ENCODE measurements at places on chromosomes 1 and 21.

DNA sequence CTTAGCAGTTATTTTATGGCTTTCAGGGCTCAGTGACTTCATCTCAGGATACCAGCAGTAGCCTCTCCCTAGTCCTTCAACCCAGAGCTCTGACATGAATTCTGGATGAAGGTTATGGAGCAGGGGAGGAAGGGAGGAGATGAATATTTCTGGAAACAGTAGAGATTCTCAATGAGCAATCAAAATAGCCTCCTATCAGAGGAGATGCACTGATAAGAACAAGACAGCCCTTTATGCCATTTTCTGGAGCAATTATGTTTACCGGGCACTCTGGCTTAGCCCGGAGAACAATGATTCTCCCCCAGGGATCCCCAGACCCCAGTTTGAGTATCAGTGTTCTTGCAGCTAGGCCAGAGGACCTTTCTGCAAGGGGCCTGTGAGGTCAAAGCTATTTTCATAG, 37.9 kb upstream of the EDARADD start:
- no peak for DNase-seq

DNA sequence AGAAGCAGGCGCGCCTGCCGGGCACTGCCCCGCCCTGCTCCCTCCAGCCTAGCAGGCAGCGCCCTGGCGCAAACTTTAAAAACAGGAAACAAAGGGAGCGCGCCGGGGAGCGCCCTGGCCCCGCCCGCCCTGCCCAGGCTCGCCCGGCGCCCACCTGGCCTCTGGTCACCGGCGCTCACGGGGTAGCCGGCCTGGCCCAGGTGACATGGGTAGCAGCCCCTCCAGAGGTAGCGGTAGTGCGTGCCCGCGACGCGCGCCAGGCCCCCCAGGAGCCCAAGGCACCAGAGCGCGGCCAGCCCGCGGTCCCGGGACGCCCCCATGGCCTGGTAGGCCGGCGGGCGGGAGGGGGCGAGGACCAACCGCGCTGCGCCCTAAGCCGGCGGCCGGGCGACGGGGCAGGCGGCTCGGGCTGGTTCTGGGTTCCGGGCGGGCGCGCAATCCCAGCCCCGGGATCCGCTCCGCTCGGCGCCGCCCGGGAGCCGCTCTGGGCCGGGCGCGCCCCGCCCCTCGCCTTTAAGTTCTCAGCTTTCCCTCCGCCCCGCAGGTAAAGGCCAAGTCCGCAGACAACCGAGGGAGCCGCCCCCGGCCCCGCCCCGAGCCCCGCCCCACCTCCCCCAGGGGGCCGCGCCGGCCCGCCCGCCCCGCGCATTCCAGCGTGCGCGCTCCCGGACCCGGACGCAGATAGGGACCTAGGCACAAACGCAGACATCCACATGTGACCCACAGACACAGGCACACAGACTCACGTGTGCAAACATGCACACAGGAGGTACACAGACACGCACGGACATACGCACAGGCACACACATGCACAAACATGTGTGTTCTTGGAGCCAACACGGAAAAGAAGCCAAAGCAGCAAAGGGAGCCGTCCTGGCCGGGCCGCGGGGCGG, 76.7 kb downstream of the ARHGEF16 start:
- DNase-seq: peak; percentile 51

- no peak for DNase-seq
Measured at GRCh38 chr1:38114241-38115026, 67.8 kb upstream of the POU3F1 start.

GRCh38 chr1:229253151-229253974, 17.5 kb upstream of the RAB4A start:
- no peak for DNase-seq

DNA sequence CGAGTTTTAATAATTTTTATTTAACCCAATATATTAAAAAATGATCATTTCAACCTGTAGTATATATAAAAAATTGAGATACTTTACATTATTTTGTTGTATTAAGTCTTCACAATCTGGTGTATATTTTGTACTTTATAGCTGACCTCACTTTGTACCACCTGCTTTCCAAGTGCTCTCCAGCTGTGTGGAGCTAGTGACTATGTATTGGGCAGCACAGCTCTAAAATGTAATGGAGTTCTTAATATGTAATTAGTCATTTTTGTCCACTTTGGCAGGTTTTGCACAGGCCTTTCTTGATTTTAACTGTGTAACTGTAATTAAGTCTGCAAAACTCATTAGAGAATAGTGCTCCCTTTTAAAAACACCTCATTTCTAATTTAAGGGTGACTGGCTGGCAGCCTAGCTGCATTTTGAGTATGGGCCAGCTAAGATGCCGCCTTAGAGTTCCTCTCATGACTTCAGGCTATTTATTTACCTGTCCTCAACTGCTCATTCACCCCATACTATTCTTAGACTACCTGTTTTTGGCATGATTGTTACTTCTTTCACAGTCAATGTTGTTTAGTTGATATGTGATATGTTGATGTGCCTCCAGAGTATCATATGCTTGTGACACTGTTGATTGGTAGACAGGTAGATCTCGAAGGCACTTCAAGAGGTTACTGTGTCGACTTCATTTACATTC, 43.2 kb downstream of the ZYG11B start:
- DNase-seq: no peak

- no peak for DNase-seq
Measured at GRCh38 chr1:229344937-229345684, 2.3 kb upstream of the CCSAP start.

DNA sequence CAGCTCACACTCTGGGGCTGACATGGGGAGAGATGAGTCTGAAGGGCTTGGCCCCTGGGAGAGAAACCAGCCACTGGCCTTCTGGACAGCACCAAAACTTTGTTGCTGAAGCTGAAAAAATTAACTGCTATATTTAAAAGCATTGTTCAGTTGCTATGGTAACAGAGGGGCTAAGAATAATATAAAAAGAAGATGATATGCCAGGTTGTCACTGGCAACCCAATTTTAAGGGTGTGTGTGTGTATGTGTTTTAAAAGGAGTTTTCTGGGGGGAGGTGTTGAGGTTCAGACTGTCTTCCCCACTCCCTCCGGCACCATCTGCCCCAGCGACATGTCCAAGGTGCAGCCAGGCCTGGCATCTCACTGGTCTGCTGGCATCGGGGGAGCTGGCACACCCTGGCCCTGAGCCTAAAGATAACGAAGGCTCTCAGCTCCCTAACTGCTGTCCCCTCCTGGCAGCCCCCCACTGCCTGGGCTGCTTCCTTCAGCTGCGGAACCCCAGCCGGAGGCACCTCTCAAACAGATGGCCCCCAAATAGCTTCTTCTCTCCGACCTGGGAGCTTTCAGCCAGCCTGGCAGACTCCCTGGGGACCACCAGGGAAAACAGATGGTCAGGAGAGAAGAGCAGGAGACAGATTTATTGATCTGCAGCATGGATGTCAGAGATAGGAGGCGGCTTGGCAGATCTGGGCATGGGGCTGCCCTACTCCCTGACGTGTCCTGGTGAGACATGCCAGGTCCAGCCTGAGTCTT, 203.9 kb downstream of the HIVEP3 start:
- no peak for DNase-seq

- no peak for DNase-seq
Measured at GRCh38 chr1:39689635-39690034, 1.6 kb downstream of the HPCAL4 start.

GRCh38 chr1:180939073-180939710, 26.5 kb downstream of the KIAA1614 start:
- no peak for DNase-seq

DNA sequence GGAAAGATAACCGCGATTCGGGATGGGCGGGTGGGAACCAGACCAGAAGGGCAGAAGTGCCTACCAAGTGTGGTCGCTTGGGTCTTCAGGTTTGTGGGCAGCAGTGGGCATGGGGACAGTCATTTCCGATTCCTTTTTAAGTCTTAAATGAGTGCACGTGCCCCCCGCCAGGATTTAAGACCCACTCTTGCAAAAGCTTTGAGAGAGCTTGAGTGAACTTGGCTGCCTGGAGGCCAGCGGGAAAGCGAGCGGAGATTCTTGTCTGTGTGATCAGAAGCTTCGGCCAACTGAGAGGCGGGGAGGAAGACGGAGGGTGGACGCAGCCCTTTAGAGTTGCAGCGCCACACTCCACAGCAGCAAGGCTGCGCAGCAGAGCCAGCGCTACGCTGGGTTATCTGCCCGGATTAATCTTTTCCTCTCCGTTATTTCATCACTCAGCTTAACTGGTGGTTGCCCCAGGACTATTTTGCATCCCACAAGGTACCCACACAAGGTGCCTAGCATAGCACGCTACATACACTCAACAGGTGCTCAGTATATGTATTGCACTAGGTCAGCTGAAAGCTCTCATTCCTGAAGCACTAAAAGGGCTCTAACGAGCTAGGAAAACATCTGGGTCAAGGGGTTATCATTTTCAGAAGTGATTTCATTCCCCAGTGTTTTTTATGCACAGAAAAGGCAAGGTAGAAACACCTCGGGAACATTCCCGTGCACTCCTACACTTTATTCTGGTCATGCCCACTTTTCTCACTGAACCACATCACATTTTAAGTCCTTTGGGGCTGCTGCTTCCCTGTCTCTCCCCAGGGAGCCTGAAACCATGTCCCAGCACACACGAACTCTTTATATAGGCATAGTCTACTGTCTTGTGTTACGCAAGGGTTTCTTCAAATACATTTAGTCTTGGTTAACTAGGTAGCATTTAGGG, 1.5 kb upstream of the BATF3 start:
- peak; percentile 24 for DNase-seq

DNA sequence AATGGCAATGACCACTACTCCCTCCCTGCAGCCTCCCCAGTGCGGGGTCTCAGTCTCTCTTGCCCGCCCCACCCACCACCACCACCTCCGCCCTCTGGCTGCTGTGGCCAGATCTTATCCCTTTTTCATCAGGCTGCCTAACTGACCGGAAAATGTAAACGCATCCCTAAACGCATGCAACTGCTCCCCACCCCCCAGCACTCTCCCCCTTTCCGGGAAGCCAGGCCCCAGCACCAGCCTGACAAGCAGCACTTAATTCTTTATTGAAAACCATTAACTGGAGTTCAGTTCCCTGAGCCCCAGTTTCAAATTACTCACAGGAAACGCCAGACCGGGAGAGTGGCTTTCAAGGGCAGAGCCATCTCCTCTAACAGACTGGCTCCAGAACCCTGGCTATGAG, 147.7 kb downstream of the DMRTA2 start:
- DNase-seq: no peak

GRCh38 chr1:107018445-107018844, 38.0 kb upstream of the PRMT6 start:
- no peak for DNase-seq

DNA sequence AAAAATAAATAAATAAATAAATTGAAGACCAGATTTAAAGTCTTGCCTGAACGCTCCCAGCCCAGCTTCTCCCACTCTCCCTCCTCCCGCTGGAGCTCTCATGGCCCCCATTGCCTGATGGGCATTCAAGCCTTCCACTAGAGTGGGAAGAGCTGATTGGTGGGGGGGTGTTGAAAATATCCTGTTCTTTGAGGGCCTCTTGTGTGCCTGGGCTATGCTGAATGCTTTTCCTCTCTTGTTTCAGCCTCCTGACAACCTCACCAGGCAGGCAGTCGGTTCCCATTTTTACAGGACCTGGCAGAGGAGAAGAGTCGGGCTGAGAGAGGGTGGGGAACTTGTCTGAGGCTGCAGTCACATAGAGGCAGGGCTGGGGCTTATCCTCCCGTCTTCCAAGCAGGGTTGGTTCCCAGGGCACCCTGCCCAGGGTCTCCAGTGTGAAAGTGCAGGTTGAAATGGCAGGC, 59.2 kb upstream of the SSBP3 start:
- DNase-seq: no peak

GRCh38 chr1:218705911-218706893, 361.1 kb downstream of the TGFB2 start:
- no peak for DNase-seq

- no peak for DNase-seq
Measured at GRCh38 chr21:45001134-45002095, 61.6 kb downstream of the SLX9 start.

DNA sequence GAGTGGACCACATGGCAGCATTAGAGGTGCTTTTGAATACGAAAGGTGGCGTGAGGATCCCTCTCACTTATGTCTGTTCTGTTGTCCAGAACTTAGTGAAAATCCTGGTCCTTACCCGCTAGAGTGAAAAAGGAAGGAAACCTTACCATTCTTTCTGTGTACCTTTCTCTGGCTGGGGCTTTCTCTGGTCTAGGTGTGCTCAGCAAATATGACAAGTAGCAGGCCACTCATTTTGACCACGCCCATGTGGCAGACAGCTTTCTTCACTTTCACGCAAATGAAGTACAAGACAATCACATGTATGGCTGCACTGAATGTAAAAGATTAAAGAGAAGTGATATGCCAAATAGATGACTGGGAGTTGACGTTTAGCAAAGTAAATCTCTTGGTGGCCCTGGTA, 131.9 kb downstream of the FGGY start:
- no peak for DNase-seq

DNA sequence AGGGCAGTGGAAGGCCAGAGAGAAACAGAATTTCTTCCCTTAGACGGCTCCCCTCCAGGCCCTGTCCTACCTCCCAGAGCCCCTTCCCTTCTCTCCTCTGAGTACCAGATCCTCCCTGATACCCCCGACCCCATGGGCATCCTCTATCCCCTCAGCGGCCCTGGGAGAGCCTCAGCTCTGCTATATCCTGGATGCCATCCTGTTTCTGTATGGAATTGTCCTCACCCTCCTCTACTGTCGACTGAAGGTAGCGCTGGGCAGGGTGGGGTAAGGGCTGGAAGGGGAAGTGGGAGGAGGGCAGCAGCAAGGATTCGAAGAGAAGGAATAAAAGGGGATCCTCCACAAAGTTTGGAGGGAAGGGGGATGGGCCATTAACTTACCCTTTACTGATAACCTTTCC, 2.7 kb downstream of the FCER1G start:
- DNase-seq: no peak

DNA sequence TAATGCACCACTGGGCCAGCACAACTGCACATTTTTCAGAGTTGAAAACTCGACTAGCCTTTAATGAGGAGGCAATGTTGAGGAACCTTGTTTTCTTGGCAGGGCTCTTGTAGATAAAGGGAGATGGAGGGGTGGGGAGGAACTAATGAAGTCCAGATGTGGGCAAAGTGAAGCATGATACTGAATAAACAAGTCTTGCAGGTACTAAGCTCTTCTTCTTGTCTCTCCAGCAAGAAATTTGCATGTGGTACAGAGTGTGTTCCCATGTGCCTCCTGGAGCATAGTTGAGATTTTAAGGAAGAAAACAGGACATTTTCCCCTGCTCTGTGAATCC, 47.0 kb downstream of the PLPP3 start:
- DNase-seq: no peak
